ENCODE measurements at places on chromosomes 1 and 21.

- no peak for DNase-seq
Observed at GRCh38 chr1:236110137-236110536, 32.2 kb upstream of the GPR137B start.

GRCh38 chr21:42179316-42179715 is 39.6 kb upstream of the ABCG1 start:
- DNase-seq: no peak

DNA sequence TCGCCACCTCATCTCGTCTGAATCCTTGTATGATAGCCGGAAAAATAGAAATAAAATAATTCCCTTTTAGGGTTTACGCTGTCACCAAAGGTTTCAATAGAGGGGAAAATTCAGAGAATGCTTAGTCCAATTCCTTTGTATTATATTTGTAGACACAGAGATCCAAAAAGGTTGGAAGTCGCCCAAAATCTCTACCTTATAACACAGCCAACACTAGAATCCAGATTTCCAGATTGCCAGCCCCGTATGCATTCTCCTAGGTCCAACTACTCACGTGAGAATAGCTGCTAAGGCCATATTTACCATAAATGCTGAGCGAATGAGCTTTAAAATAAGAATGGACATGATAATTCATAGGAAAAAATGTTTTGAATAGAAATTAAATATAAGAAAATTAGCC is 124.5 kb downstream of the KCNK1 start:
- no peak for DNase-seq

- DNase-seq: no peak
Observed at GRCh38 chr1:69172003-69173000, 395.4 kb upstream of the LRRC7 start.

DNA sequence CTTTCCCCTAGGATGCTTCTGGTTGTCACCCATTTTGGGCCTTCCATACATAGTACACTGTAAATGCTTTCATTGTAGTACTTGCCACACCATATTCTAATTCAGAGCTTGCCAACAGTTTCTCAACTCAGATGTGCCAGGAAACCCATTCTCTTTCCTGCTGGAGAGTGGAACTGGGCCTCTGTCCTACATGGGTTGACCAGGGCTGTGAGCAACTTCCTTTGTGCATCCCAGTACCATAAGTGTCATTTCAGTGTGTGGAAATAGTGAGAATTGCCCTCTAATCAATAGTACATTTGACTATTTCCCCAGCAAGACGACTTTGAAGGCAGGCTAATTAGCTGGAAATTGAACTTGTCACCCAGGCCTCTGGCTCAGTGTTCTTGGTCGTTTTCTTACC is 74.8 kb downstream of the MTR start:
- DNase-seq: no peak

DNA sequence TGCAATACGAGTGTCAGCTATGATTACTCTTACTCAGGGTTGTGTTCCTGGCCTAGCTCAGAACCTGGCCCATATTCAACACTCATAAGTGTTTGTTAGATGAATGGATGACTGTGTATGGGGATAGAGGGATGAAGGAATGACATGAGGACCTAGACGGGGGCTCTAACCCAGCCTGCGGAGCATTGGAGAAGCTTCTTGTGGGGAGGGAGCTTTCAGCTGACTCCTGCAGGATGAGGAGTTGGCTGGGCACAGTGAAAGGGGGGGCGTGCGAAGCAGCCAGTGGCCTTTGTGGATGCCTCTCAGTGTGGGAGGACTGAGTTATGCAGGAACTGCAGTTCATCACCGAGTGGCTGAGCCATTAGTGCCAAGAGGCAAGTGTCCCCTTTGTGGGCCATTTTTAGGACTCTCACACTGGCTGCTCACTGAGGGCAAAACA is 1.2 kb upstream of the EXTL1 start:
- DNase-seq: no peak
